Stimulated activated CD8-positive, alpha-beta memory T cell treated with anti-CD3 and anti-CD28 coated beads, Interleukin-7, amount 100 ng/mL, for 1 hour (primary cell): ENCODE measurements at places on chromosomes 2 and 18.

DNA sequence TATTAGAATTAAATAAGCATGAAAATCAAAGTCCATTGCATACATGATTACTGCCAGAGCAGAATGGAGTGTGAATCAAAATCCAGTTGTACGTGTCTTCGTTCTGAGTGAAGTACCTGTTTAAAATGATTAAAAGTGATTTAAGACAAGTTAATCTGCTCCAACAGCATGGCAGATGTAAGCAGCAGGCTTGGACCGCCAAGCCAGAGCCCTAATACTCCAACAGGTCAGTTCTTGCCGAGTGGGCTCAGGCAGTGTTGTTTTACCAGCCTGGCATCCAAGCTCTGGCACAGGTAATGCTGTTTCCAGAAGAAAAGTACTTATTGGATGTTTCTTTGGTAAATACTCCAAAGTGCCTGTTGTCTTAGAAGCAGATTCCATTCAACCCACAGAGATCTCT is 171.4 kb upstream of the EPAS1 start:
- no peak for DNase-seq

DNA sequence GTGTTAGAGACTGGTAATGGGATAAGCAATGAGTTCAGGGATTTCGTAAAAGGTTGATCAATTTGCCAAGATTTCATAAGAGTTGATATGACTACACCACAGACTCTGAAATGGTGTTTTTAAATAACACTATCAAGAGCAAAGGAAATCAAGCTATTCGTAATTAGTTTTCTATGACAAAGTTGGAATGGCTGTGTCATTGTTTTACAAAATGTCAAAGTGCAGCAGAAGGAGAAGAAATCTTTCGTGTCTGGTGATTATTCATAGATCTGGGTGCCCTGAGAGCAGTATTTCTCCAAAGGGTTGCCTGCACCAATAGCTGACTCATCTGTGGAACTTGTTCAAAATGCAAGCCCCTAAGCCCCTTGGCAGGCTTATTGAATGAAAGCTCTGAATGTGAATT is 70.1 kb downstream of the NABP1 start:
- DNase-seq = no peak

GRCh38 chr2:217836901-217837491 is 165.8 kb downstream of the TNS1 start:
- no peak for DNase-seq

- no peak for DNase-seq
These were observed 1.1 kb downstream of the PTH2R start for GRCh38 chr2:208407667-208408066.

DNA sequence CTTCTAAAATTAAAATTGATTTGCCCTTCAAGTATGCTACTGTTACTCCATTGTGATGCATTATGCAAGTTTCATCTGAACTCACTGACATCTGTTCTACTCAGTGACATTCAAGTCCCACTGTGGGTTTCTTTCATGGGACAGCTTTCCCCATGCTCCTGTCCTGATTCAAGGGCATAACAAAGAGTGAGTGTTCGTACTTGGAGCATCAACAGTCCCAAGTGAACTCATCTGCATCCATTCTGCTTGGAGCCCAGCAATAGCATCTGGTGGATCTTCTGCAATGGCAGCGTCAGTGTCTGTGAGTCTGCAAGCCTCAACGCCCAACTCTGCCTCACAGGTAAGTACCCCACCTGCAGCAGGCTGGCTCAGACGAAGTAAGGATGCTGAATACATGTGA is 27.5 kb downstream of the BUB1 start:
- DNase-seq = no peak

DNA sequence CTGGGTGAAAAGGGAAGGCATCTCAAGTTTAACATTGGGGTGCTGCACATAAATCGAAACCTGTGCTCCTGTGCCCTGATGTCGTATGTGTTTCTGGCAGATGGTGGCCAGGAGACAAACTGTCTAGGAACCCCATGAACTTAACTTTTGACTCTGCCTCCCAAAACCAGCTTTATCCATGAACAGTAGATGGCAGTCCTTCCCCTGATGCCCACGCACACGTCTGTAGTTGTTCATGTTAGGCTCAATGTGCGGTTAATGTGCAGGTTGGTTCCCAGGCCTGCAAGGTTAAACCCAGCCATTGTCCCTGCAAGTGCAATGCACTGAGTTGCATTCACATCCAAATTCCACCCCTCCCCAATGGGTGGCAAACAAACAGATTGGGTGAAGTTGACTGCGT is 44.1 kb upstream of the SIX3 start:
- no peak for DNase-seq

GRCh38 chr2:161990741-161991140 is 83.3 kb downstream of the DPP4 start:
- no peak for DNase-seq

DNA sequence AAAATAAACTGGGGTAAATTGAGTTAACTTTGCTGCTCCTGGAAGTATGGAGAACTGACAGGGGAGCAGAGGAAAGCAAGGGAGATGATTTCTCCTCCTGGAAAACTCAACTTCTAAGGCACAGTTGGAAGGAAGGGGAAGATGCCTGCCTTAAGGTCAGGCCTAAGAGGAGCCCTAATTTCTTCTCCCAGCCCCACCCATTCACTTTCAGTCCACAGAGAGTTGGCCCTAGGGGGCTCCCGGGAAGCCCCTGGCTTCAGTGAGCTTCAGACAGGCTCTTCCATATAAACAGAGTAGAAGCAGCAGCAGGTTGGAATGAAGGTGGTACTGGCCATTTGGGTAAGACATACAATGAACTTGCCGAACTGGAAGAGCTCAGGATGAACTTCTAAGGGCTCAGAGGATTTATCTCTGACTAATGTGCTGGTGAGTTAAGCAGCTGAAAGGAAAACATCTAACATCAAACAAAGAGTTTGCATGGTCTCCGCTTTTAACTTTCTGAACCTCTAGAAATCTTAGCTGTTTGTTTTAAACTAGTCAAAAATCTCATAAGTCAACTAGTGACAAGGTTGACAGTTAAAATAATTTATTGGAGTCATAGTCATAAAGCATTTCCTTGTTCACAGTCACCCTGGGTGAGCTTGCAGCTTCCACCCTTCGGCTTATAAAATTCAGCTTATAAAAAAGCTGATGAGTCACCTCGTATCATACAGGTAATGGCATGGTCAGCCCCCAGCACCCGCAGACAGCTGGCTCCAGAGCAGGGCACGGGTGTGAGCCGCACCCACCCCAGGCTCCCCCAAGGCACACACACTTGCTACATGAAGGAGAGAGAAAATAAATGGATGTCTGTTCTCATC is 9.8 kb downstream of the MALL start:
- no peak for DNase-seq

DNA sequence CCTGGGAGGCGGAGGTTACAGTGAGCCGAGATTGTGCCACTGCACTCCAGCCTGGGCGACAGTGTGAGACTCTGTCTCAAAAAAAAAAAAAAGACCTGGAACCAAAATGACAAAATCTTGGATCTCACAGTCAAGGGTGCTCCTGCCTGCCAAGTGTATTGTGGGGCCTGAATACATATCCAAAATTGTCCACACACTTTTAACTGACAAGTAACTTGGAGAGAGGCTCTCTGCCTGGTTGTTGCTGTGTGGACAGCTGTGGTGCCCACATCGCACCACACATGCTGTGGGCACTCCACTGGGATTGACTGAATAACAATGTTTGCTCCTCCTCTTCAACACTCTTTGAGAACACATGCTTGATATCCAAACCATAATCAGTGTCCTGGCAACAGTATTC is 117.6 kb upstream of the REV1 start:
- DNase-seq = no peak

- DNase-seq = peak; percentile 51
These were observed 13.7 kb upstream of the GAL3ST2 start for GRCh38 chr2:241762933-241763369.

DNA sequence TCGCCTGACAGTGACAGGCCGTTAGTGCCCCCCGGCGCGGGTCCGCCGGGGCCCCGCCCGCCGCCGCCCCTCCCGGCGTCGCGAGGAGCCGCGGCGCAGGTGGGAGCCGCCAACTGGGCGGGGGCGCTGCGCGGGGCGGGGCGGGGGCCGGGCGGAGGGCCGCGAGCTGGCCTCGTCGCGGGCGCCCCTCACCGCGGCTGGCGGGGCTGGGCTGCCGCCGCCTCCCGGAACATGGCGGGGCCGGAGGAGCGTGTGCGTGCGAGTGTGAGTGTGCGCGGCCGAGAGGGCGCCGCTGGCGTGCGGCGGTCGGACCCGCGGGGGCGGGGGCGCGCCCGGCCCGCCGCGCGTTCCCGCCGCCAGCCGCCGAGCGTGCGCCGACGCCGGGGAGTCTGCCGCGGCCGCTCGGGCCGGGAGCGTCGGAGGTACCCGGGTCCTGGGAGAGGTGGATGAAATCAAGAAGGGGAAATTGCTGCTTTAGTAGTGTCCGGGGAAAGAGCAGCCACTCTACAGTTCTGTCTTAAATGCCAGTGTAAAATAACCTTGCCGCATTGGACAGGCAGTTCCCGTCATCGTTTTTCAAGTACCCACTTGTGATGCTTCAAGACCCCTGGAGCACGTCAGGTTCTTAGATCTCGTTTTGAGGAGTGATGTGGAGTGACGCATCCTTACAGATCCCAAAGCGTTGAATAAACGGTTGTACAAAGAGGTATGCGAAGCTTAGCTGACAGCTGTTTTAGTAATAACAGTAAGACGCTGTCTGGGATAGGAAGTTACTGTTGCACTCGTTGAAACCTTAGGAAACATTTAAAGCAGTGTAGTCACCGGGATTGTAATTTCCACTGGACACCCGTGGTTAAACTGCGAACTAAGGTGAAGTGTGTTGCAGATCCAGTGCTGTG is 836 bp downstream of the ANKRD12 start:
- DNase-seq = peak; percentile 33

DNA sequence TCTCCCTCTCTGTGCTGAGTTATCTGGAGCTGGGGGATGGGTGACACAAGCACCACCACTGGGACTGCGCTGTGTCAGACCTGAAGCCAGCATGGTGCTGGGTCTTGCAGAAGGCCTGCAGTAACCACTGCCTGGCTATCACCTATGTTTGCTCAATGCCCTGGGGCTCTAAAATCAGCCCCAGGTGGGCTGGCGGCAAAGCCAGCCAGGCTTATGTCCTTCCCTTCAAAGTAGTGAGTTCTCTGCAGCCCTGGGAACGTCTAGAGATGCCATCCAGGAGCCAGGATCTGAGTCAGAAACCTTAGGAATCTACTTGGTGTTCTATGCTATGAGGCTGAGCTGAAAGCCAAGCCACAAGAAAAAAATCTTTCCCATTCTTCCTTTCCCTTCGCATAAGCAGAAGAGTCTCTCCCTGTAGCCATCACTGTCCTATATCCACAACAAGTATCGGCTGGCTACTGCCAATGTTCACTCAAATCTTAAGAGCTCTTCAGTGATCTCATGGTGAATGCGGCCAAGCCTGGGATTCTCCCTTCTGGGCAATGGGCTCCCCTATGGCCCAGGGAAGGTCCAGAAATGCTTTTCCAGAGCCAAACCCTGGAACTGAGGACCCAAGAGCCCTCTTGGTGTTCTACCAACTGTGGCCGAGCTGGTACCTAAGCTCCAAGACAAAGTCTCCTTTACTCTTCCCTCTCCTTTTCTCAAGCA is 248.7 kb downstream of the ZNF385B start:
- DNase-seq = no peak

- DNase-seq = no peak
These were observed 287.8 kb upstream of the CCDC68 start for GRCh38 chr18:55247032-55247431.

- DNase-seq = no peak
These were observed 73.2 kb downstream of the MBP start for GRCh38 chr18:77059294-77059916.

GRCh38 chr18:43405097-43405496 is 127.8 kb upstream of the SYT4 start:
- DNase-seq = no peak

DNA sequence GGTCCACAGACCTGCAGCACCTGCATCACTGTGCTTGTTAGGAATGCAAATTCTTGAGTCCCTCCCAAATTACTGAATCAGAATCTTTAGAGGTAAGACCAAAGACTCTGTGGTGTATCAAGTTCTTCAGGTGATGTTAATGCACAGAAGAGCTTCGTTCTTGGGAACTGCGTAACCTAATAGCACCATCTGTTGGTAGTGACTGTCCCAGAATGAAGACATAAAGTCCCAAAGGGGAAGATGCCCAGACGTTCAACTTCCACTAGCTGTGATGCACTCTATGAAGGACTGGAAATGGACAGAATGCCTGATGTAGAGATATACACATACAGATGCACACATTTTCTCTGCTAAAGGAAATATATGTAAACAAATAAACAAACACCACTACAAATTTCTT is 576.0 kb downstream of the LRP1B start:
- DNase-seq = no peak

DNA sequence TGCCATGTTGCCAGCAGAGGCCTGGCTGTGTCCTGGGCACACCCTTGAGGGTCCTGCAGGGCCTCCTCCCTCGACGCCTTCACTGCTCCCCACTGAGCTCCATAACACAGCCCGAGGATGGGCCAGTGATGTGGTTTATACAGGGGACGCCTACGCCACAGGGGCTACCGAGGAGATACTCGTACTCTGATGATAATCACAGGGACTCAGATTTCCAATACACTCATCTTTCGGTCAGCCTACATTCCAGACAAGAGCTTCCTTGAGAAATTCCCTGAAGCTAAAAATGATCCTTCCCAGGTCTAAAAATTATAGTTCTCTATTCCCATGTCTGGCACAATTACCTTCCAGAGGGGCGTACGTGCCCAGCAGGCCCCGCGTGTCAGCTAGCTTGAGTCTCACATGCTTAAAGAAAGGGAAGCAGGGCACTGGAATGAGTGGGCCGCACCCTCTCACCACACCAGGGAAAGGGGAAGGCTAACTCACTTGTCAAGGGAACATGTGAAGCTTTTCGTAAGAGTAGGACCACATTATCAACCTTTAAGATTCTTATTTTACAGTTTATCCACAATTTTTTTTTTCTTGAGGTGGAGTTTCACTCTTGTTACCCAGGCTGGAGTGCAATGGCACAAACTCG is 159.5 kb upstream of the NDUFV2 start:
- no peak for DNase-seq

GRCh38 chr2:3972377-3972776 is 269.0 kb downstream of the DCDC2C start:
- DNase-seq = no peak

DNA sequence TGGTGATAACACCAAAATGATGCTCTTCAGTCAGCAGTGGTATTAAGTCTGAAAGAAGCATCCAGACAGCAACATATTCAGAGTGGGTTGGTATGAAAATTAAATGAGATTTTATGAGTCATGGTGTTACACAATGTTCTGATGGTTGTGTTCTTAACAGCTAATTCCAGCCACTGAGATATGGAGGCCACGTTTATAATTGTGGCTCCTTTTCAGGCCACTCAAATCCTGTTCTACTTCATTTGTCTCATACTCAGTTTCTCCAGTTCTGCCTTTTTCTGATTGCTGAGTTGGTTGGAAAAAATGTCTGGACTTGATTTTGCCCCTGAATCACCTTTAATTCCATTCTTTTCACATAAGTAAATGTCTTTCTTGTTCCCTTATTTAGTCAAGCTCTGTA is 162.7 kb upstream of the COL3A1 start:
- no peak for DNase-seq
